ENCODE measurements at places on chromosomes 1 and 21.

GRCh38 chr1:227951624-227952373 lies 4.1 kb upstream of the WNT9A start:
- no peak for DNase-seq

- no peak for DNase-seq
These were observed 1024.5 kb upstream of the ADGRL2 start for GRCh38 chr1:80776266-80776665.

- DNase-seq = peak; percentile 47
These were observed 248.1 kb upstream of the DEPDC1 start for GRCh38 chr1:68745011-68745410.

GRCh38 chr21:14995226-14995625 lies 69.6 kb downstream of the NRIP1 start:
- no peak for DNase-seq

DNA sequence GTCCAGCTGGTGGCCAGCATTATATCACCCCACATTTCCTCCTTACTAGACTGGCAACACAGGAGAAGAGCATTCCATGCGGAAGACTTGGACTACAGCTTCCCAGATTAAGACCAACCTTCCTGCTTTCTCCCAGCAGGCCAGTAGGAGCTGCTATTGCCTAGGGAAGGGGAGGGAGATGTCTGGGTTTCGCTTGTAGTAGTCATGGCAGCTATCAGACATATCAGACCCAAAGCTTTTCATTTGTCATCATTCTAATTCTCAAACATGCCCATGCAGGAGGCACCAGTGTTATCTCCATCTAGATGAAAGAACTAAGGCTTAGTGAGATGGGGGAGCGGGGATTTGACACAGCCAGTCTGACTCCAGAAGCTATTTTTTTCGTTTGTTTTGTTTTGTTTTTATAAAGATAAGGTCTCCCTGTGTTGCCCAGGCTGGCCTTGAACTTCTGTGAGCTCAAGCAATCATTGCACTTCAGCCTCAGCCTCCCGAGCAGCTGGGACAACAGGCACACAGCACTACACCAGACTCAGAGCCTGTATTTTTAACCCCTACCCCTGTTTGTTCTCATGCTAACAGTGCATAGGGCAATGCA lies 4.5 kb downstream of the PLA2G2A start:
- DNase-seq = peak; percentile 29

GRCh38 chr1:61187352-61188086 lies 105.2 kb downstream of the NFIA start:
- DNase-seq = no peak

DNA sequence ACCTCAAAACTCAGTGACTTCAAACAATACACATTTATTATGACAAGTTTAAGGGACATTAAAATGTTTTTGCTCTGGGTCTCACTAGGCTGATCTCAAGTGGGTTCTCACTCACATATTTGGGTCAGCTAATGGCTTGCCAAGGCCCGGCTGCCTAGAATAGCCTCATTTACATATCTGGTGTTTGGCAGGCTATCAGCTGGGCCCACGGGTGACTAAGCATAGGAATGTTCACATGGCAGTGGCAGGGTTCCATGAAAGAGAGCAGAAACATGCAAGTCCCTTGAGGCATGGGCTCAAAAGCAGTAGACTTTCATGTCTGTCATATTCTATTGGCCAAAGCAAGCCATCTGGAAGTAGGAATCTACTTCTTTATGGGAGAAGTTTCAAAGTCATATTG lies 492.6 kb downstream of the KCNT2 start:
- DNase-seq = no peak

GRCh38 chr1:175600721-175601440 lies 142.5 kb downstream of the TNR start:
- no peak for DNase-seq

Measured in NCI-H2171 (cell line).